ENCODE measurements at places on chromosomes 6 and 20. TPM values are rescaled to one million over a fixed set of nuclear protein-coding genes. Genes with fewer than 3 reads are reported as not detected.

The TCF19 gene
- 12.7 TPM for total RNA-seq

The SLC22A16 gene
- total RNA-seq = 0.63 TPM

The ARMC12 gene
- not detected for total RNA-seq

The DBNDD2 gene
- 15.5 TPM for total RNA-seq

The CST4 gene
- not detected for total RNA-seq

All from urinary bladder (tissue), 4 donors.